ENCODE measurements at places on chromosomes 2 and 18.

GRCh38 chr2:233486357-233486756 lies 80.2 kb downstream of the USP40 start:
- no peak for DNase-seq

DNA sequence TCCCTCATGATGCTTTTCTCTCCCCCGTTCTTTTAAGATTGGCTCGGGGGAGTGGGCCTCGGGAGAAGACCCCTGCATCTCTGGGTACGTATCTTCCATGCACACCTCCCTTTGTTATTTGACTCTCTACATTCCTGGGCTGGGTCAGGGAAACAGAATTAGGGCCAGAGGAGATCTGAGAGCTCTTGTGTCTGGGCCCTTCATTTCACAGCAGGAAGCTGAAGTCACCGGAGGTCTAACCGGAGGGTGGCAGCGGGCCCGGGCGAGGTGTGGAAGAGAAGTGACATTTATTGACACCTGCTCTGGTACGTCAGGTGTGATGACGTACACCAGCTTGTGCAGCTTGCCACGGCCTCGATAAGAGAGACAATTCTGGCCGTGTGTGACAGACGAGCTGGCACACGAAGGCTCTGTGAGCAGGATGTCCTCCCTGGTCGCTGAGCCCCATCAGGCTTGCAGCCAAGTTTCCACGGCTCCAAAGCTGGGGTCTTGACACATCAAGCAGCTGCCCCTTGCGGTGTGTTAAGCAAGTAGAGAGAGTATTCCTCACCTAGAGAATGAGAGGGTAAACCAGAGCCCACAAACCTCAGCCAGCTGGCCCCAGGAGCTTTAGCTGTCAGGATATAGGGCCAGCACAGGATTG lies 30.4 kb downstream of the TOGARAM2 start:
- DNase-seq: peak; percentile 37

DNA sequence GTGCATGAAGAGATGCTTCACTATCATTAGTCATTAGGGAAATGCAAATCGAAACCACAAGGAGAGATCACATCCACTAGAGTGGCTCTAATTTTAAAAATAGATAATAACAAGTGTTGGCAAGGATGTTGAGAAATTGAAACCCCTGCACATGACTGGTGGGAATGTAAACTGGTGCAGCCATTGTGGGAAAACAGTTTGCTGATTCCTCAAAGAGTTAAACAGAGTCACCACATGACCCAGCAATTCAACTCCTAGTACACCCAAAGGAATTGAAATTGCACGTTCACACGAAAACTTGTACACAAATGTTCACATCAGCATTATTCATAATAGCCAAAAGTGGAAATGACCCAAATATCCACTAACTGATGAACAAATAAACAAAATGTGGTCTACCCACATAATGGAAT lies 179.5 kb downstream of the BCL2 start:
- DNase-seq: no peak

GRCh38 chr2:227906991-227907390 lies 35.6 kb downstream of the DAW1 start:
- DNase-seq: no peak

DNA sequence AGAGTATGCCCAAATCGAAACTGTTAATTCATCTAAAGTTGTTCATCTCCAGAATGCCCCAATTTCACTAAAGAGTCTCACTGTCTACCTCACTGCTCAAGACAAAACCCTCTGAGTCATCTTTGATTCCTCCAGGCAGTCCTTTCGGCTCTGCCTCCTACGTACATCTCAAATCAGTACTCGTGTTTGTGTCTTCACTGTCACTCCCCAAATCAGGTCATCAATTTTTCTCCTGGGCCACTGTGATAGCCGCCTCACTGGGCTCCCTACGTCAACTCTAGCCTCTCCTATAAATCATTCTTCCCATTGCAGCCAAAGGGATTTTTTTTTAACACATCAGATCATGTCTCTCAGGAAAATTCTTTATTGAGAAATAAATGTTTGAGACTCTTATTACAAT lies 42.1 kb upstream of the TTC39C start:
- no peak for DNase-seq

GRCh38 chr2:129492548-129492947 lies 486.9 kb upstream of the RAB6C start:
- DNase-seq: no peak

DNA sequence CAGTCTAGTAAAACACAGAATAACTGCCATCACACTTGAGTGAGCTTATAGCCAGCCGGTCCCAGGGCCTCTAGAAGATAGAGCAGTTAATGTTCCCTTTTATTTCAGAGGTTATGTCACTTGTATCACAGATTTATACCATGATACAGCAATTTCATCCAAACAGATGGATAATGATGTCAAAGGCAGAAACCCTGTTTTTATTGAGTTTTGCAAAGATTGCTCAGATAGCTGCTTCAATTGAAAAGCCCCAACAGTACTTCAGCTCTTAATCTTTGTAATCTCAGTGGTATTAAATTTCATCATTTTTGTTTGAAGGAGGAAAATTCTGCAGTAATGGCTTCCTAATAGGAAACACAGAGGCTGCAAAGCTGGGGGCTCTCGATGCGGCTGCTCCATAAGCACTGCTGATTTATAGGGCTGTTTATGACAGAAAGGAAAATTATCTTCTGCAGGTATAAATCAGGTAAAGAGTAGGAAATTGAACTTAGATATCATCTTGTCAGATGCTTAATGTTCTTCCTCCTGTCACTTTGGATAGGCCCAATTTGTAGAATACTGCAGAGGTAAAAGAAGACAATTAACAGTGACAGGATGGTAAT lies 112.3 kb downstream of the LNPK start:
- DNase-seq: no peak

- no peak for DNase-seq
Measured at GRCh38 chr2:20471902-20472559, 25.2 kb downstream of the RHOB start.

- DNase-seq: peak; percentile 14
Measured at GRCh38 chr18:35376393-35376741, 770 bp downstream of the ZNF396 start.

GRCh38 chr2:234078129-234078528 lies 27.6 kb downstream of the SPP2 start:
- DNase-seq: no peak

GRCh38 chr2:217897091-217897715 lies 105.6 kb downstream of the TNS1 start:
- DNase-seq: no peak

- DNase-seq: no peak
Measured at GRCh38 chr2:168256448-168256847, 9.1 kb upstream of the STK39 start.

GRCh38 chr2:150027164-150027563 lies 439.6 kb upstream of the MMADHC start:
- no peak for DNase-seq

DNA sequence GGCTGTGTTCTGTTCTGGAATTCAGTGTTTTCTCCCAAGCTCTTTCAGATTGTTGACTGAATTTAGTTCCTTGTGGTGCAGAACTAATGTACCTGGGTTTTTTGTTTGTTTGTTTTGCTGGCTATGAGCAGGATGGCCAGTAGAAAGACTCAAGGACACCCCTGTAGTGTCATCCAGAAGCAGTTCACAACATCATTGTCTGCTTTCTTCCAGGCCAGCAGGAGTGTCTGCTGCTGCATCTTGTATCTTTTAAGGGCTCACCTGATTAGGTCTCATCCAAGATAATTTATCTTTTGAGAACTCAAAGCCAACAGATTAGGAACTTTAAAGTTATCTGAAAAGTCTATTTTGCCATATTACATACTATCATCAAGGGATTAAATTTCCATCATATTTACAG lies 318.5 kb upstream of the MC4R start:
- no peak for DNase-seq

- DNase-seq: no peak
Measured at GRCh38 chr18:29154758-29155725, 978.1 kb upstream of the CDH2 start.

DNA sequence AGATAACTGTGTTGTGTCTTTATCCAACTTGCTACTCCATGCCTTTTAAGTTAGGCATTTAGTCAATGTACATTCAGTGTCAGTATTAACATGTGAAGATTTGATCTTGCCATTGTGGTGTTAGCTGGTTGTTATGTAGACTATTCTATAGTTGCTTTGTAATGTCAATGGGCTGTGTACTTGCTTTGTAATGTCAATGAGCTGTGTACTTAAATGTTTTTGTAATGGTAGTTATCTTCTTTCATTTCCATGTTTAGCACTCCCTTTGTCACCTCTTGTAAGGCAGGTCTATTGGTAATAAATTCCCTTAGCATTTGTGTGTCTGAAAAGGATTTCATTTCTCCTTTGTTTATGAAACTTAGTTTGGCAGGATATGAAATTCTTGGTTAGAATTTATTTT lies 53.4 kb downstream of the MC4R start:
- no peak for DNase-seq

- no peak for DNase-seq
Measured at GRCh38 chr18:35827903-35828275, 144.6 kb upstream of the RMP24 start.

DNA sequence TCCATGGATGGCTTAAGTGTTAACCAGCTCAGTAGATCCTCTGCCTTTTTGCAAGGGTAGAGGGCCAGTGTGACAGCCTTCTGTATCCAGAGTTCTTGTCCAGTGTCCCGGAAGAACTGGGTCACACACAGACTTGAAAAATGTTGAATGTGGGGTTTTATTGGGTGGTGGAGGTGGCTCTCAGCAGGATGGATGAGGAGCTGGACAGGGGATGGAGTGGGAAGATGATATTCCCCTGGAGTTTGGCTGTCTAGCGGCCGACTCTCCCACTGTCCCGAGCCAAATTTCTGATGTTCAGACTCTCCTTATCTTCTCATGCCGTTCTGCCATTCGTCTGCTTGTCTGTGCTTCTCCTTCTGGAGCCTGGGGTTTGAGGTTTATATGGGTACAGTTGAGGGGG lies 72.6 kb downstream of the MYO3B start:
- DNase-seq: no peak

GRCh38 chr2:8461341-8461740 lies 220.5 kb upstream of the ID2 start:
- no peak for DNase-seq

DNA sequence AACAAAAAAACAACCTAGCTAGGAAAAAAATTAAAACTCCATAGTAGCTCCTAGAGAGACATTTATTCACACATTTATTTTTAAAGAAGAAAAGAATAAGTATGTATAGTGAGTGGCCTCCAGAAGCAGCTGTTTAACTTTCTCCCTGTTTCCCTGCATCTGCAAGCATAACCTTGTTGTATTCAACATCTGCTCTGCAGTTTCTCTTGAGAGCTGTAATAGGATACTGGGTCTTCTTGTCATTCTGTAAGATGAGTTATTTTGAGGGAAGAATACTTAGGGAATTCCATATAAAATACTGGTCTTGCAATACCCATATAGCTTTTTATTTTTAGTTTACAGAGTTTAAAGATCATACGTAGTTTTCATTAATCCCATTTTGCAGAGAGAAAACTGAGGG lies 246.6 kb downstream of the LRRTM1 start:
- no peak for DNase-seq

DNA sequence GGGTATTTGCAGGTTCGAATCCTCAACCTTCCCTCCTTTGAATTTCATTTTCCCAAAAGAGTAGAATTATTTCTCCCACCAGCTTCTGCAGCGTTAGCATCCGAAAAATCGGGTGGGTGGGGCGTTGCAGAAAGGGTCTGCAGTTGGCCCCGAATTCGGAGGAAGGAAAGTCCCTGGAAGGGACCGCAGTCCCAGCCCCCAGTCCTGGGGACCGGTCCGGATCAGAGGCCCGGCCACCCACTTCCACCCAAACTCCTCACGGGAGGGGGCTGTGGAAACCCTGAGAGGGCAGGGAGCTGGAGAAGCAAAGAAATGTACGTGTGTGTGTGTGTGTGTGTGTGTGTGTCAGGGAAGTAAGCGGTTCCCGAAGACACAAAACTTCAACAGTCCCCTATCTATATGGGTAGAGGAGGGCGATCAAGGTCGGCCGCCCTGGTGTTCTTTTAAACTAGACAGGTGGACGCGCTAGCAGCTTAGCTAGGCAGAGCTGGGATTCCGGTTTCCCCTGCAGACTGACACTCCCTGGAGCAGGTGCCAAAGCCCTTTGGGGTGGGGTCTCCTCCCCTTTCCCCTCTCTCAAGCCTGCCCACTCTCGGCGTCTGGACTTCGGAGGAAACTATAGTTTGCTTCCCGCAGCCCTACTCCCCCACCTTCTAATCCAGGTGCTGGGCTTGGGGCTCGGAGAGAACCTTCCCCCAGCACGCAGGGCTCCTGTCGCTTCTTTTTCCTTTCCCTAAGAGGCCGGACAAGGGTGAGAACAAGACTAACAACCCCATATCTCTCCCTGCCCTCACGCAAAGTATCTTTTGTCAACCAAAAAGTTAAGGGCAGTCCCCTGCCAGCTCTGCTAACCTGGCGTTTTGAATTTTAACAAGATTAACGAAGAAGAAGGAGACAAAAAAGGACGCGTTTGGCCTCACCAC lies 4.8 kb upstream of the ONECUT2 start:
- DNase-seq: peak; percentile 15

DNA sequence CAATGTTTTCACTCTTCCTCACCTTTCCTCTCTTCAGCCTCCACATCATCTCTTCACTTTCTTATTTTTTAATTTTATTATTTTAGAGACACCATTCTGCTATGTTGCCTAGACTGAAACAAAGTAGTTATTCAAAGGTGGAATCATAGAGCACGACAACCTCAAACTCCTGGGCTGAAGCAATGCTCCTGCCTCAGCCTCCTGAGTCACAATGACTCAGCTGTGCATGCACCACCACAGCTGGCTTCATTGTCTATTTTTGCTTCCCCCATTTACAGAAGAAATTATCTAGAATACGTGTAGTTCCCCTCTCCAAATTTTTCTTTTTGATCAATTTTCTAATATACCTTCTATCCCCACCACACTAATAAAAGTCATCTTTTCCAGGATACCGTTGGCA lies 911.5 kb upstream of the SOX11 start:
- no peak for DNase-seq

DNA sequence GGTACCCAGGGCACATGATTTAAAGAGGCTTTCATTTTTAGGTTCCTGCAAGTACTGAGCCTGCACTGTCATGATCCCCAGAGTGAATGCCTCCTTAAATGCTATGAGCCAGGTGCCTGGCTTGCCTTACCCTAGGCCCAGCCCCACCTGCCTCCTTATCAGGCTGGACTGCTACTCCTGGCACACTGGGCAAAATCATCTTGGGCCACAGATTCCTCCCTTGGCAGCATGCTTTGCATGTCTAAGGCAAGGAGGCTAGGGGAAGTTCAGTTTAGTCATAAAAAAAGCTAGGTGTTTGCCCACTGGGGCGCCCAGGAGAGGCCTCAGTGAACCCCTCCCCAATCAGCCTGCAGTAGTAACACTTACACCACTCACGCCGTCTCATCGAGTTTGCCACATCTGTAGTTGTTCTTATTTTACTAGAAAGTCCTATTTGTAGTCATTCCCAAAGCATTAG lies 45.1 kb downstream of the LBH start:
- DNase-seq: no peak

- no peak for DNase-seq
Measured at GRCh38 chr2:70643715-70644114, 90.1 kb upstream of the TGFA start.

DNA sequence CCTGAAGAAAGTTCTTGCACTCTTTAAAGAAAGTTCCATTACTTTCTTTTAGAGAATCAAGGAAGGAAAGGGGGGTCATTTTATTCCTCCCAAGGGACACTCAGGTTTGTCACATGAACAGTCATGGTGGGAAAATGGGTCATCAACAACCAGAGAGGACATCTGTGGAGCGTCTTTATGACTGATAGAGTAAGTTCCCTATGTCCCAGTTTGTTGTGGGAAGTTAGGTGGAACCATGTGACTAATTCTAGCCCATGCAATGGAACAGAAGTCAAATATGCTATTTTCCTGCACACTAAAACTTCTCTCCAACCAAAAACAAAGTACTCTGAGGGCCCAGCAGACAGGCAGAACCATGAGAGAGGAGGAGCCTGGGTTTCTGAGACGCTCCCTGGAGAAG lies 165.6 kb upstream of the SERTAD2 start:
- no peak for DNase-seq
